ENCODE measurements at places on chromosomes 3 and 15.

DNA sequence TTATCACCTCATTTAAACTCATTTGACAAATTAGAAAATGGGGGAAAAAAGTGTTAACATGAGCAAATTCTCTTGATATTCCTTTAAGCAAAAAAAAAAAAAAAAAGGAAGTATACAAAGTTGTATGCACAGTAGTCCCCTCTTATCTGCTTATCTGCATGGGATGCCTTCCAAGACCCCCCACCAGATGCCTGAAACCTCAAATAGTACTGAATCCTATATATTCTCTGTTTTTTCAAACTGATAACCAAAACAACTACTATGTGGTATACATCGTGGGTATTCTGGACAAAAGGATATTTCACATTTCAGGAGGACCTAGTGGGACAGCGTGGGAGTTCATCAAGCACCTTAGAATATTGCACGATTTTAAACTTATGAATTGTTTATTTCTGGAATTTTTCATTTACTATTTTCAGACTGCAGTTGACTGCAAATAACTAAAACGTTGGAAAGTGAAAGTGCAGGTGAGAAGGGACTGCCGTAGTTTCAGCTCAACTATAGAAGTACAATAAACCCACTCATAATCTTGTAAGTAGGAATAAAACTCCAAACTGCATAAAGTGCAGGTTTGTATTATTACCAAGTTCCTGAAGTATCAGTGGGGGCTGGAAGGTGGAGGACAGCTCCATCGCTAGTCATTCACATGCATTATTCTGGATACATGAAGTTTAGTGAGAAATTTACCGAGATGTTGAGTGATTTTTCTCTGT lies 43.6 kb upstream of the PLCL2 start:
- H3K27me3 ChIP-seq: no peaks in the 10 kb centered on the region
- DNase-seq: no peak
- H3K27ac ChIP-seq: peak overlapping the region; percentile 99
- H3K4me1 ChIP-seq: peaks cover 76% of the 10 kb centered on the region
- peak overlapping the region; percentile 77 for H3K4me3 ChIP-seq

DNA sequence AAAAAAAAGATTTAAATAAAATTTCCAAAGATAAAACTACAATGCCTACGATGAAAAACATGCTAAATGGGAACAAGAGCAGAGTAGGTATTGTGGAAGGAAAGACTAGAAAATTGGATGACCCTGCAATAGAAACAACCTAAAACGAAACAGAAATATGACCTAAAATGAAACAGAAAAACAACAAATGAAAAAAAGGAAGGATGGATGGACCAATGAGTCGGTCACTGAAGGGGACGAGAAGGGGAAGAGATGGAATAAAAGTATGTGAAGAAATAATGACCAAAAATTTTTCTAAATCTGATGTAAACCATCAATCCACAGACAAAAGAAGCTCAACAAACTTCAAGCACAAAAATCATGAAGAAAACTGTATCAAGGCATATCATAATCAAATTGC lies 44.8 kb downstream of the TBC1D2B start:
- peaks cover 31% of the 10 kb centered on the region for H3K36me3 ChIP-seq
- peaks cover 64% of the 10 kb centered on the region for H3K4me1 ChIP-seq
- peak overlapping the region; percentile 24 for H3K27ac ChIP-seq
- no peak overlapping the region for H3K4me3 ChIP-seq

DNA sequence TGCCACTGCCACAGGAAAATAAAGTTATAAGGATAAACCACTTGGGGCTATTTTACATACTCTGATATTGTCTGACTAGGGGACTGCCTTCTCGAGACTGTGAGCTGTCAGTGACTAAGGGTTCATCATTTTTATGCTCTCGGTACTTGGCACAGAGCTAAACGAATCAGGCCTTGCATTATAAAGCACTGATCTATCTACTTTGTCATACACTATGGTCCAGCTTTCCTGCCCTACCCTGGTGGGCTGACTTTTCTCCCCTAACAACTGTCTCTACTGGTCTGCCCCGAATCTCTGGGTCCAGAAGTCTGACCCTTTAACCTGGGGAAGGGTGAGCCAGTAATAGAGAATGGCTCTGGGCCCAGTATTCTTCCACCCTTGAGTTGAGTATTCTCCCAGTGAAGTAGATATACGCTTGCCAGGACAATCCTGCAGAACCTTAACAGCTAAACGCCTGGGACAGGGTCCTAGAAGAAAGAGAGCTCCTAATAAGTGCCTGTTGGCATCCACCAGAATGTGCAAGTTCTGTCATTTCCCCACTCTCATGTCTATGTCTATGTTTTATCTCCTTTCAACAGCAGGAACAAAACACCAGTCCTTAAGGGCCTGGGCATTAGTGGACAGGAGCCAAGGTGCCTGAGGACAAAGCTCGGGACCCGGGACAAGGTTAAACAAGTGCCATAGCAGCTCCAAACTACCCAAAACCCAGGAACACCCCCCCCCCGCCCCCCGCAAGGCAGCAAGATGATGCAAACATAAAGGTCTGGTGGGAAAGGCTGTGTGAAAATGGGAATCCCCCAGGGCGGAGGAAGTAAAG lies 1.2 kb downstream of the LARP6 start:
- peak overlapping the region; percentile 22 for H3K4me3 ChIP-seq
- H3K27me3 ChIP-seq: peaks cover 57% of the 10 kb centered on the region
- no peak for DNase-seq

DNA sequence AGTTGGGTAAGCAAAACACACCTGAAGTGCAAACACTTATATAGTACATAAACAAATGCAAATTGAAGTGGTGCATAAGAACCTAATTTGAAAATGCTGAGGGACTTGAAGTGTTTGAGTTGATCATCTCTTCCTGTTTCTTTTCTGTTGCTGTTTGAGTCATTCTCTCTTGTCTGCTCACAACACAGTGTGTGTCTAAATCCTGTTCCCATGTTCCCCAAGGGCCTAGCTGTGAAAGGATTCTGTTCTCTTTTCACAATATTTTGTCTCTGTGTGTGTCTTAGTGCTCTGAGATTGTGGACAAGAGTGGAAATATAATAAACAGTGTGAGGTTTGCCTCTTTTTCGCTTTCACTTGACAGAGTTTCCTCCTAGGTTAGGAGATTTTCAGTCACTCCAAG lies 6.1 kb downstream of the CD96 start:
- DNase-seq: no peak
- H3K36me3 ChIP-seq: peaks cover 37% of the 10 kb centered on the region
- peaks cover 21% of the 10 kb centered on the region for H3K4me1 ChIP-seq

- H3K27me3 ChIP-seq: no peaks in the 10 kb centered on the region
- H3K36me3 ChIP-seq: no peaks in the 10 kb centered on the region
- no peak overlapping the region for H3K4me3 ChIP-seq
- H3K4me1 ChIP-seq: no peaks in the 10 kb centered on the region
Observed at GRCh38 chr15:48422401-48422800, 91.2 kb downstream of the DUT start.

DNA sequence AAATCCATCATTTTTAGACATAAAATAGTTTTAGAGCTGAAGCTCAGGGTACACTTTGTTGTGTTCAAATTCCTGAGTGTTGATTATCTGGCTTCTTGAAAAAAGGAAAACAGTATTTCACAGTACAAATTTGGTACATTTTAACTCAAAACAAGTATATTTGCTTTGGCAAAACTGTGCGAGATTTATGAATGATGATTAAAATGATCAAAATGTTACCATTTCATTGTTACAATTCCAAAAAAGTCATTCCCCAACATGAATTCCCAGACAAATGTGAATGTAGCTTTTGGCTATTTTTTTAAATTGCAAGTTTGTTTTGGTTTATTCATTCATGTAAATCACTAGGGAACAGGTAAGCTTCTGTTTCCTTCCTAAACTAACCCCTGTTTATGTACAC lies 347.4 kb upstream of the DCBLD2 start:
- no peak overlapping the region for H3K27ac ChIP-seq
- no peaks in the 10 kb centered on the region for H3K4me1 ChIP-seq
- no peak overlapping the region for H3K4me3 ChIP-seq
- no peaks in the 10 kb centered on the region for H3K27me3 ChIP-seq
- H3K36me3 ChIP-seq: no peaks in the 10 kb centered on the region

GRCh38 chr3:13282358-13282985 lies 137.7 kb downstream of the NUP210 start:
- H3K4me1 ChIP-seq: no peaks in the 10 kb centered on the region
- H3K4me3 ChIP-seq: no peak overlapping the region

- H3K36me3 ChIP-seq: no peaks in the 10 kb centered on the region
- H3K27me3 ChIP-seq: peaks cover 2% of the 10 kb centered on the region
Observed at GRCh38 chr3:167772992-167773391, 37.5 kb downstream of the SERPINI1 start.

- H3K27ac ChIP-seq: no peak overlapping the region
- H3K27me3 ChIP-seq: no peaks in the 10 kb centered on the region
- no peak for DNase-seq
- peaks cover 21% of the 10 kb centered on the region for H3K4me1 ChIP-seq
Observed at GRCh38 chr3:9380014-9380413, 17.2 kb downstream of the THUMPD3 start.

Data from activated T-helper 1 cell treated with anti-CD3 and anti-CD28 coated beads, Interleukin-12 subunit alpha, Interleukin-12 subunit beta, Interleukin-2, Interleukin-4 antibody, amounts not matched to agents 30 ng/mL and 10 ng/mL and 1 ng/mL, durations not matched to agents 14 hours and 24 hours and 36 hours (primary cell).